ENCODE measurements at places on chromosomes 16 and 17. TPM values are rescaled to one million over a fixed set of nuclear protein-coding genes. Genes with fewer than 3 reads are reported as not detected.
A peak's percentile ranks its signal among the peaks of the same experiment; 100 is the strongest.

DNA sequence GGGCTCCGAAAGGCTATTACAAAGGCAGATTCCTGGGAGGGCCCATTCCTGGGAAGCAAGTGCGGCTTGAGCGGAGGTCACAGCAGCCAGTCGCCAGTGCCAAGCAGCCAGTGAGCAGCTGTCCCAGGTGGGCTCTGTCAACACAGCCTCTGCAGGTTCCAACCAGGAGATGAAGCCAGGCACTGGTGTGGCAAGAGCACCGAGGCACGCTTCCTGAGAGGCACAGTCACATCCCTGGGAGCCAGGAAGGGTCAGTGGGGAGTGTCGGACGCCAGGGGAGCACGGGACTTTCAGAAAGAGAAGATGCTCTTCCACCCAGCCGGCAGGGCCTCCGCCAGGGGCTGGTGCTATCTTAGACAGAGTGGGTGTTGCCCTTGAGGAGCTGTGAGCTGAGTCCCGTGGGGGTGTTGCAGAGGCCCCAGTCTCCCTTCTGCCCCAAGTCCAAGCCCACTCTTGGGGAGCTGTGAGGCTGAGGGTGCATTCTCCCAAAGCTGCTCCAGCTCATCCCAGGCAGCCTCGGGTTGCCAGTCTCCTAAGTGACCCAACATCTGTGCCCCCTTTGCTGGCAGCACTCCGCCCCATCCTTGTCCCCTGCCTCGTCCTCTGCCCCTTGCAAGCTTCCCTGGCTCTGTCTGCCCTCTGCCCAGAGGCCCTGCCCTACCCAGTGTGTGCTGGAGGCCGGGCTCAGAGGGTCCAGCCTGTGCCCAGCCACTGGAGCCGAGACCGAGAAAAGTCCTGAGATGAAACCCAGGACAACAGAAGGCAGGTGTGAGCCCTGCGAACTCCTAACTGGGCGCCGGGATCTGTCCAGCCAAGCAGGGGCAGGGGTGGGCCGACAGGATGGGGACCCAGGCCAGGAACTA, 6.6 kb downstream of the UBALD1 start:
- DNase-seq, result no peak

RMI2 gene
- 12.6 TPM for polyA plus RNA-seq

RTN4RL1 gene
- 0.39 TPM for polyA plus RNA-seq

DNA sequence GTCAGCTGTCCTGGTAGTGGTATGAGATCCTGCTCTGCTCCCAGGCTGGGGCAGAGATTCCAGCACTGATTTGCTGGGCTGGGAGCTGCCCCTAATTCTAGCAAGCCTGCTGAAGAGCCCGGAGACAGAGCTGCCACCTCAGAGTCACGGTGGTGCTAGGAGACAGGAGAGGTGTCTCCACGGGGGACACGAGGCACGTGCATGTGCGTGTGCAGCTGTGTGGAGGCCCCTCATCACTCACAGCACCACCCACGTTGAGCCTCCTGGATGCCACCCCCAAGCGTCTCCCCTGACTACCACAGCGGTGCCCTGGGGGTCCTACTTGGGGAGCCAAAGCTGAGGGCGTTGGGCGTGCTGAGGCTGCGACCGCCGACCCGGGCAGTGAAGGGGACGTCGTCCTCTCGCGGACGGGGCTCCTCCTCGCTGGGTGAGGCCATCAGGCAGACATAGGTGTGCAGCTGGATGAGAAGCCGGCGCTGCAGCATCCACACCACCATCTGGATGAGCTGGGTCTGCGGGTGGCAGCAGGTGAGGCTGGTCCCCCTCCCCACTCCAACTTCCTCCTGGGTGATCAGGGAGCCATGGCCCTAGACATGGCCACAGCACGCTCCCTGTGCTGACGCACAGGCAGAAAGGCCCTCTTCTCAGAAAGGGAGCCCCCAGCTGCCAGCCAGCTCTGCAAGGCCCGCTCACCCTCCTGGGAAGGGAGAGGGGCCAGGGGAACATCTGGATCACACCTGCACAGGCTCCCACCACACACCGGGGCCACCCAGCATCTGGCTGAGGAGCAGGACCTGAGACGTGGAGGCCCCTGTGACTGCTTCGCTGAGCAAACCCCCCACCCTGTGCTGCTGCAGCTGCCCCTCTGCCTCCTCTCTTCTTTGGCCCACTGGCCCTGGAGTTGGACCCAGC, 11.6 kb downstream of the MPG start:
- DNase-seq, result no peak

PPP1R27 gene
- polyA plus RNA-seq, result not detected

CCDC144A gene
- 2.5 TPM for polyA plus RNA-seq

- DNase-seq, result no peak
These were observed 1217.7 kb downstream of the CDH11 start for GRCh38 chr16:63904182-63904581.

NPIPB12 gene
- polyA plus RNA-seq, result 4.7 TPM

GRCh38 chr16:88759245-88759975, 25.6 kb downstream of the PIEZO1 start:
- peak; percentile 28 for DNase-seq

DNA sequence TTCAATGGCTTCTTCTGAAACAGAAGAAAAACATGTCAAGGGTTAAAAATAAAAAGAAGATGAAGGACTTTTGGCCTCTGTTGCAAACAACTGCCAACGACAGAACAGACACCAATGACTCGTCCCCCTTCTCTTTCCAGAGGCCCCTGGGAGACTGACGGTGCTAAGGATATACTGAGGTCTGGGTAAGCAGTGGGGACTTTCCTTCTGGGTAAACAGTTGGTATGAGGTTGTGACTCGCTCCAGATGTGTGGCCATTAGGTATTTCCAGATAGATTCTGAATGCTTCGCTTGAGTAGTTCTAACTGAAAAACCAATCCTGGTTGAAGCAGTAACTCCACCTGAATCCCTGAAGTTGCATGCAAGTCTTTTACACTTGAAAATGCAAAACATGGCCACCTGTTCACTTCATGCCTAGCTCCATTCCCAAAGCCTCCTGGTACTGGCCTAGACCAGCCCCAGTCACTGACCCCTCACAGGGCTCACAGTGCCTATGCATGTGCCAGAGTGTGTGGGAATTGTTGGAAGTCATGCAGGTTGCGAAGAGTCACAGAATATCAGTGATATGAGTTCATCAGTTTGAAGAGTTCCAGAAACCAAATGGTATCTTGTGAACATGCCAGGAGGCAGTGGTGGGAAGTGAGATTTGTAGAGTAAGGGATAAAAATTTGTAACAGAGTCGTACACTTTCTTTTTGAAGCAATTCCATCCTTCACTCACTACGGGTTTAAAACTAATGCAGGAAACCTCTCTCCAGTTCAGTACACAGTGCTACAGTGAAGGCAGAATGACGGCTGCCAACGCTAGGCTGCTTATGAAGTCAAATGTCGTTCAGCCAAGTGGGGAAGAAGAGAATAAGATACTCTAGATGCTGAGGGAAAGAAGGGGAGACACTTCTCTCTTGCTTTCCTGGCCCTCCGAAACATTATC, 217.8 kb downstream of the ZFHX3 start:
- no peak for DNase-seq

GRCh38 chr16:87636050-87636684, 33.9 kb downstream of the JPH3 start:
- peak; percentile 61 for DNase-seq

GRCh38 chr17:44959821-44960531, 8.1 kb downstream of the C1QL1 start:
- DNase-seq, result no peak

KCNJ18 gene
- polyA plus RNA-seq, result not detected

DNA sequence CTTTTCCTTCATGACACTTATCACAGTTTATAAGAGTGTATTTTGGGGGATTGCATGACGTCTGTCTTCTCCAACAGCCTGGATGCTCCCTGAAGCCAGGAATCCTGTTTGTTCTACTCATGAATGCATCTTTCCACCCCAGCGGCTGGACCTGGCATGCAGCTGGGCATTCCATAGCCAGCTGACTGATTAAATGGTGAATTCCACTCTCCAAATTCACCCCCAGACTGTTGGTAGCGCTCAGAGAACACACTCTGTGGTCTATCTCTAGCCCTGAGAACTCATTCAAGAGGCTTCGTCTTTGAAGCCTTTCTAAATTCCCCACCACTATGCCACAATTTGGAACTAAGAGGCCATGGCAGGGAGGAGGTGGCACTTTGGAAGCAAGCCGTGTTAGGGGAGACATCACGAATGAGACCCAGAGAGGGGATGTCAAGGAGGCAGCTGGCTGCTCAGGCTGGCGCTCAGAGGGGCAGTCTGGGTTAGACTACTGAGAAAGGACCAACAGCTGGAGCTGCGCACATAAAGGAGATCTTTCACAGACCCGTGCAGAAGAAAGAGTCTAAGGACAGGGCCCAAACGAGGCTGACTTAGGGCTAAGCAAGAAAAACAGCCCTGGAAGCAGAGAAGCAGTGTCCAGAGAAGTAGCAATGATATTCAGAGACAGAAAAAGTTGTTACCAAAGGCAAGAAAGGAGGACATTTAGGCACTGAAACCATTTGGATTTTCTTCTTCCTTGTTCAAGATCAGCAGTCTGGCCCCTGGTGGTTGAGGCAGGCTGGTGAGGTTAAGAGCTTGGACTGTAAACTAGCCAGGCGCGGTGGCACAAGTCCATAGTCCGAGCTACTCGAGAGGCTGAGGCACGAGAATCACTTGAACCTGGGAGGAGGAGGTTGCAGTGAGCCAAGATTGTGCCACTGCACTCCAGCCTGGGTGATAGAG, 42.4 kb upstream of the ZNF629 start:
- DNase-seq, result no peak

DNA sequence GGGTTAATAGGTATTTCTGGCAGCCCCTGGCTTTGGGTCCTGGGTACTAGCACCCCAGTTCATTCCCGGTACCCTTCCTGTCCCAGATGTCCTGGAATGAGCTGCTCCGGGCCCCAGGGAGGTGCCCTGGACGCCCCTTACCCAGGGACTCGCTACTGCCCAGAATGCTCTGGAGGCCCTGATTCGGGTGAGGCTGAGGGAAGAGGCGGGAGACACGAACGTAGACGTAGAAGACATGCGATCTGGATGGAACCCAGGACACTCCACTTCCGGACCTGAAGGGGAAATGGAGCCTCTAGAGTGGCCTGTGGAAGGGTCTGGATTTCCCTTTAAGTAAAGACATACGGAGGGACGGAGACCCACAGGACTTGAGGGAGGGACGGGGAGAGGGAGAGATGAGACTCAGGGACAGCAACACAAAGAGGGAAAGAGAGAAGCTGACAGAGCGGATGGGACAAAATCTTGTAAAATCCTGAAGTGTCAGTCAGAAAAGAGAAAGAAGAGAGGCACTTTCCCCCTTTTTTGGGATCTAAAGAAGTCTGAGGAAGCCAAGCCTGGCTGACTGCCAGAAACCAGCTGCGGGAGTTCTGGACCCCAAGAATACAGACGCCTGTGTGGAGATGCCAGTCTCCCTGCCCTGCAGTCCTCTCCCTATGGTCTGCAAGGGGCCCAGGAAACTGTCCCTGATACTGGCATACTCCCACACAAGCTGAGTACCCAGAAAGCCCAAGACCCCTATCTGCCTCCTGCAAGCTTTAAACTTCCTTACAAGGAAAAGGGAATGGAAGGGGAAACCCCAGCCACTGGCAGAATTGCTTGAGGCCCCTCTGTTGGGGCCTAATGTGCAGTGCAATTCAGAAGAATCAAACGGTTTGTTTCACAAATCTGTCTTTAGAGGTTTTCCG, 1.0 kb upstream of the HOXB13 start:
- no peak for DNase-seq
